ENCODE measurements at places on chromosomes 2 and 18.

GRCh38 chr2:75311521-75311920 is 112.2 kb upstream of the TACR1 start:
- DNase-seq, result no peak

- DNase-seq, result no peak
These were observed 196.3 kb downstream of the PDE1A start for GRCh38 chr2:182230561-182230960.

DNA sequence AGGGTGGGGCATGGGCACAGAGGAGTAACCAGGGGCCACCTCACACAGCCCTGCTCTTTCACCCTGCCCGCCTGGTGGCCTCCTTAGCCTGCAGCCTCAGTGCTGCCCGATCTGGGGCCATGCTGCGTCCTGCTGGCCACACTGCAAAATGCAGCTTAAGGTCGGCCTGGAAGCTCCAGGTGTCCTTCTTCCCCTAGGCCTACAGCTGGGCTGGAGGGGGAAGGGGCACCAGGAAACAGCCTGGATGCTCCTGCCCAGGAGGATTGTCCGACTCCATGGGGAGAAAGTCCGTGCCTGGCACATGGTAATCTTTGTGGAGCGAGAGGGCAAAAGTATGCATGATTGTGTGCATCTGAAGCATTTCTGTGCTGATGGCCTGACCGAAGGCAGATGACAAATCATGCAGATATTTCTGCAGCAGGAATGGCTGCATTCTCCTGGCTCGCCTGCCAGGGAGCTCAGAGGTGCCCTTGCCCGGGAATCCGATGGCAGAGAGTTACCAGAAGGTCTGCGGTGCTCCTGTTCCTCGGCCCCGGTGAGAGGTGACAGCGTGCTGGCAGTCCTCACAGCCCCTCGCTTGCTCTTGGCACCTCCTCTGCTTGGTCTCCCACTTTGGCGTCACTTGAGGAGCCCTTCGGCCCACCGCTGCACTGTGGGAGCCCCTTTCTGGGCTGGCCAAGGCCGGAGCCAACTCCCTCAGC is 12.8 kb upstream of the ALPP start:
- peak; percentile 19 for DNase-seq

DNA sequence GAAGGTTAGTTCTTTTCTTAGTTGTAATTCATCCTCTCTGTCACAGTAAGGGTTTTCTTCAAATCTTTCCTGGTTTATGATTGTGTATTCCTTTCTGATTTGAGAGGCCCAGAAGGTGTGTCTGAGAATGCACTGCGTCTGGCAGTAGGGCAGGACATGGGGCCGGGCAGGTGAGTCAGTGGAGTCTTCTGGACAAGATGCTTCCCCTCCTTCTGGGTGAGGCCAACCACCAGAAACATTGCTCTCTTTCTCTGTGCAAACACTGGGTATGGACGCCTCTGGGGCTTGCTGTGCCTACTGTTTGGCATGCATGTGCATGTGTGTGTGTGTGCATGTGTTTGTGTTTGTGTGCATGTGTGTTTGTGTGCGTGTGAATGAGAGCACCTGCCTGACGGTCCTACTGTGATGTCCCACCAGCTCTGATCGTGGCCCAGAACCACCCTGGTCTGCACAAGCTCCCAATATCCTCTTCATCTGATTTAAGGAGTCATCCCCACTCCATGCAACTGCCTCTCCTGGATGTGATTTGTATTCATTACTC is 93.2 kb upstream of the DLX2 start:
- DNase-seq, result no peak

- DNase-seq, result no peak
These were observed 5.6 kb downstream of the REV1 start for GRCh38 chr2:99484205-99484604.

DNA sequence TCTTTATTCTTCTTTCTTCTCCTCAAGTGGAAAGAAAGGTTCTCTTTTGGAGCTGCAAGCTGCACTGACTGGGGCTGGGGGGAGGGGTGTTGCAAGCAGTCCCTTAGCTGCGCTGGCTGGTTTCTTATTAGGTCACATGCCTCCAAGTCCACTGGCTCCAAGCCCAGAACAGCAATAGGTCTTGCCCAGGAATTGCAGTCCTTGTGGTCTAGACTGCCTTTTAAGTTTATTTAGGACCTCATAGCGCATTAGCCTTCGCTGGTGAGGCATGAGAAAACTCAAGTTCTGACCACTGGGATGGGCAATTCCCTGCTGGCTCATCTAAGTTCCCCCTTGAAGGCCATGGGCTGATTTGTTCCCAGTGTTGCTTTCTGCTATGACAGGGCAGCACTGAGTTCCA is 138.6 kb upstream of the SCN7A start:
- DNase-seq, result peak; percentile 99

- no peak for DNase-seq
These were observed 10.0 kb downstream of the FOXI3 start for GRCh38 chr2:88442473-88442872.

- DNase-seq, result peak; percentile 60
These were observed 201.8 kb downstream of the ZFP36L2 start for GRCh38 chr2:43024515-43025011.

DNA sequence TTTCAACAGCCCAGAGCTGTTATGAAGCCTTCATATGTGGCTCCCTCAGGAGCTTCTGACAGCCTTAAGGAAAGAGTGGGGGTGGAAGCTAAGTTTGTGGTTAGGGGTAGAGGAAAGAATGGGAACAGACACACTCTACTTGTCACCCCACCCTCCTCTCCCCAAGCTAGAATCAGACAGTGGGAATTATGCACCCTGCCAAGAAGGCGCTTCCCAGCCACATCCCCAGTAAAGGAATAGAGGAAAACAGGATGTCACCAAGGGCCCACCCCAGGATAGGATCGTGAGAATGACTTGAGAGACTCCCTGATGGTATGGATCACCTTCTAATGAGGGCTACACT is 32.4 kb upstream of the EML4 start:
- DNase-seq, result no peak

- peak; percentile 89 for DNase-seq
These were observed 502 bp downstream of the TUBB6 start for GRCh38 chr18:12308386-12309100.

Data from astrocyte of the spinal cord (primary cell).